Progenitor cell of endocrine pancreas (in vitro differentiated cells): ENCODE measurements at places on chromosomes 5 and 9.

GRCh38 chr5:160442824-160443431 lies 21.3 kb downstream of the PTTG1 start:
- no peak for DNase-seq

GRCh38 chr5:93884254-93884653 lies 142.9 kb upstream of the POU5F2 start:
- no peak for DNase-seq

DNA sequence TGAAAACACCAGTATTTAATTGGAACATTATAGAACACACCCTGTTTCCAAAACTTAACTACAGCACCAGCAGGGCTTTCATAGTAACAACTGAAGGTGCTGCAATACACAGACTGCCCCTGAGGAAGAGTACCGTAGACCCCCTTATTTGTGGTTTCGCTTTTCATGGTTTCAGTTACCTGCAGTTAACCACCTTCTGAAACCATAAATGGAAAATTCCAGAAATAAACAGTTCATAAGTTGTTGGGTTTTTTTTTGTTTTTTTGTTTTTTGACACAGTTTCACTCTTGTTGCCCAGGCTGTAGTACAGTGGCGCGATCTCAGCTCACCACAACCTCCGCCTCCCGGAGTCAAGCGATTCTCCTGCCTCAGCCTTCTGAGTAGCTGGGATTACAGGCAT lies 9.5 kb upstream of the GLDC start:
- no peak for DNase-seq

GRCh38 chr5:80590766-80591165 lies 20.7 kb upstream of the ANKRD34B start:
- no peak for DNase-seq

- no peak for DNase-seq
Measured at GRCh38 chr5:56685503-56686217, 129.7 kb upstream of the MAP3K1 start.
